Endothelial cell of umbilical vein (primary cell): ENCODE measurements at places on chromosomes 7 and 10.

- no peak overlapping the region for H3K4me3 ChIP-seq
- no peak overlapping the region for H3K27ac ChIP-seq
- H3K36me3 ChIP-seq = no peaks in the 10 kb centered on the region
- no peak for DNase-seq
- H3K4me1 ChIP-seq = no peaks in the 10 kb centered on the region
These were observed 22.7 kb downstream of the YKT6 start for GRCh38 chr7:44223362-44224079.

GRCh38 chr10:63767138-63767801, 246.1 kb downstream of the REEP3 start:
- no peak overlapping the region for H3K27ac ChIP-seq
- no peaks in the 10 kb centered on the region for H3K27me3 ChIP-seq
- H3K36me3 ChIP-seq = no peaks in the 10 kb centered on the region
- no peaks in the 10 kb centered on the region for H3K4me1 ChIP-seq
- DNase-seq = peak; percentile 70

- peaks cover 66% of the 10 kb centered on the region for H3K4me1 ChIP-seq
- H3K4me3 ChIP-seq = no peak overlapping the region
- H3K27ac ChIP-seq = no peak overlapping the region
These were observed 3.1 kb upstream of the SMNDC1 start for GRCh38 chr10:110307805-110308204.

DNA sequence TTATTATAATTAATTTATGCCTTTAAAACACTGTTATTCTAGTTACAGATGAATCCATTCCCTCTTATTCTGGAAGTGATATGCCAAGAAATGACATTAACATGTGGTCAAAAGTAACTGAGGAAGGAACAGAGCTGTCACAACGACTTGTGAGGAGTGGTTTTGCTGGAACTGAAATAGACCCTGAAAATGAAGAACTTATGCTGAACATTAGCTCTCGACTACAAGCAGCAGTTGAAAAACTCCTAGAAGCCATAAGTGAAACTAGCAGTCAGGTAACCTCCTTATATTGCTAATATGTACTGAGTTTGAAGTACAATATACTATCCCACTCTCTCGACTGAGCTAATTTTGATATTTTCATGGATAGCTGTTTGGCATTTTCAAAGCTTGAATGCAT, 81.6 kb downstream of the CYP51A1 start:
- H3K36me3 ChIP-seq = peaks cover 4% of the 10 kb centered on the region
- H3K27ac ChIP-seq = no peak overlapping the region
- no peak overlapping the region for H3K4me3 ChIP-seq
- no peak for DNase-seq
- no peaks in the 10 kb centered on the region for H3K4me1 ChIP-seq

GRCh38 chr7:154911411-154911810, 91.5 kb downstream of the PAXIP1 start:
- H3K27me3 ChIP-seq = peaks cover 11% of the 10 kb centered on the region
- DNase-seq = no peak
- no peak overlapping the region for H3K27ac ChIP-seq
- H3K4me3 ChIP-seq = no peak overlapping the region
